Activated naive CD4-positive, alpha-beta T cell (primary cell): ENCODE measurements at places on chromosomes 11 and 22.

- no peak for DNase-seq
These were observed 434 bp downstream of the XPNPEP3 start for GRCh38 chr22:40857309-40857855.

DNA sequence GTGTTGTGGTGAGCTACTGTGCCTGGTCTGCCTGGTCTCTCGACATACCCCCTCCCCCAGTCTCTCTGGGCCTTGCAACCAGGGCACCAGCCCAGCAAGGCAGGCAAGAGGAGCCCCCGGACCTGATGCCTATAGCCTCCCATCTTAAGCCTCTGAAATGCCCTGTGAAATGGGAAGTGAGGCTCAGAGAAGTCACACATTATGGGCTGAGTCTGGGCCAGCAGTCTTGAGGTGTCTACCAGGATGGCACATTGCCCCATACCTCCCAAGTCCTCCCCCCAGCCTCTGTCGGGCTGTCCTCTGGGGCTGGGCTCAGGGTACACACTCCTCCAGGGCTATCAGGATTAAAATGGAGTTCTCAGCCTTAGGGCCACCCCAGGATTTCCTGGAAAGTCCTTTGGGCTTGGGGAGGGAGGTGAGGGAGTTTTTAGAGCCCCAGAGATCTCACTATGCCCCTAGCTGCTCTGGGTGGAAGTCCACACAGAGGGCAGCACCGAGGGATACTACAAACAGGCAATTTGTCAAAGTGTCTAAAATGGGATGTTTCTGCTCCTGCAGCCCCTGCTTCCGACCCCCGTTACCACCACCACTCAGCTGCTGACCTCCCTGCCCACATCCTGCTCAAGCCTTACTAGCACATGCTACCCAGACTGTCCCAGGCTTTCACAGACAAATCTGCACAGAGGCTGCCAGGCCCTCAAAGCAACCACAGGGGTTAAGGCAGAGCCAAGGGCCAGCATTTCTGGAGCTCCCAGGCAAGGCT is 3.1 kb upstream of the SH3BP1 start:
- no peak for DNase-seq

- no peak for DNase-seq
These were observed 101.1 kb upstream of the SPON1 start for GRCh38 chr11:13861411-13861810.

DNA sequence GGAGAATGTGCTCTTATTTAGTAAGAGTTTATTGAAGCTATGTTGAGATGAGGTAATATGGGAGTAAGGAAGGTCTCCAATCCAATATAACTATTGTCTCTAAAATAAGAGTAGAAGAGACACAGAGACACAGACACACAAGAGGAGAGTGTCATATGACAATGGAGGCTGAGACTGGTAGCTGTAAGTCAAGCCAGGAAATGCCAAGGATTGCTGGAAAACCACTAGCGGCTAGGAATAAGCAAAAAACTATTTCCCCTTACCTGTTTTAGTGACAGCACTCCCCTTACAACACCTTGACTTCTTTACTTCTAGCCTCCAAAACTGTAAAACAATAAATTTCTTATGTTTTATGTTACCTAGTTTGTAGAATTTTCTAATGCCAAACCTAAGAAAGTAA is 1652.8 kb downstream of the LRRC4C start:
- no peak for DNase-seq

DNA sequence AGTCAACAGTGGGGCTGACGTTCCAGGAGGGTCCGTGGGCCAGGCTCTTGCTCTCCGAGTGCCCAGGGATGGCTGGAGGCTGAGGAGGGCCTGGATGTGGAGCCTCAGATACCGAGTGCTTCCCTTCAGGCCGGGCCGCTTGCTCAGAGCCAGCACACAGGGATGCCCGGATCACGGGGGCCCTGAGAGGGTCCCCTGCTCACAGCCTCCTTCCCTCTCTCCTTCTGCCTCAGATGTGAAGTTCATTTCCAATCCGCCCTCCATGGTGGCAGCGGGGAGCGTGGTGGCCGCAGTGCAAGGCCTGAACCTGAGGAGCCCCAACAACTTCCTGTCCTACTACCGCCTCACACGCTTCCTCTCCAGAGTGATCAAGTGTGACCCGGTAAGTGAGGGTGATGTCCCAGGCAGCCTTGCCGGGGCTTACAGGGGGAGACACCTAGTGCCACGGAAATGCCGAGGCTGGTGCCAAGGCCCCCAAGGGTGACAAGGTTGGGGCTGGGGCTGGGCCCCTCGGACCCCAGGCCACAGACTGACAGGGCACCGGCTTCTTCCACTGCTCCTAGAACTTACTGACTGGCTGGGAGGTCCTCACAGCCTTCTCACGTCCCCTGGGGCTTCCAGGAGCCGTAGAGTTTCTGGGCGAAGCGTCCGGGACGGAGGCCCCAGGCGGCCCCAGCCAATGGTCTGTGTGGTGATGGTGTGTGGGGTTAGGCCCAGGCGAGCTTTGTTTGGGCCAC is 7.0 kb downstream of the CCND1 start:
- DNase-seq: no peak

GRCh38 chr11:34488855-34489557 is 24.6 kb downstream of the ELF5 start:
- no peak for DNase-seq

GRCh38 chr11:59833602-59834001 is 11.7 kb downstream of the CBLIF start:
- no peak for DNase-seq

GRCh38 chr11:94150704-94151685 is 22.4 kb downstream of the PANX1 start:
- DNase-seq: no peak

DNA sequence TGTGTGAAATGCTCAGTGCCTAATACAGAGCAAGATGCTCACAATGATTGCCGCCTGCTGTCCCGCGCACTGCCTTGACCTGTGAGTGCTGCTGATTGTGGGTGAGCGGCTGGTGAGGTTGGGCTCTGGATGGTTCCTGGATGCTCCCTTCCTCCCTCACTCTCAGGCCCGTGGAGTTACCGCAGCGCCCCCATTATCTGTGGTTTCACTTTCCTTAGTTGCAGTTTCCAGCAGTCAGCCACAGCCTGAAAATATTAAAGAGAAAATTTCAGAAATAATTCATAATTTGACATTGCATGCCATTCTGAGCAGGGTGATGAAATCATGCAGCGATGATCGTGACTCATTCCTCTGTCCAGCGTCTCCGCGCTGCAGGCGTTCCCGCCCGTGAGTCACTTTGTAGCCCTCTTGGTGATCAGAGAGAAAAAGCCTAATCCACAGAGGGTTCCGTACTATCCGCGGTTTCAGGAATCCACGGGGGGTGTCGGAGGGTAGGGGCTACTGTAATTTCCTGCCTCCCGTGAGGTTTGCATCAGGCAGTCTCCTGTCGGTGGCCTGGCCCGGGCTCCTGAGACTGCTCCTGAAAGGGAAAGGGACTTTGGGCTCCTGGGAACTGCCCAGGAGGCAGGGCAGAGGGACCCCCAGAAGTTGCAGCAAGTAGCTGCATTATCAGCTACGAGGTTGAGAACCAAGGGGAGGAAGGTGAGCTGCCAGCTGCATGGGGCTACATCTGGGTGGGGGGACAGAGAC is 10.6 kb downstream of the RPL3 start:
- DNase-seq: no peak

GRCh38 chr11:2103668-2104523 is 35.3 kb downstream of the IGF2 start:
- no peak for DNase-seq

DNA sequence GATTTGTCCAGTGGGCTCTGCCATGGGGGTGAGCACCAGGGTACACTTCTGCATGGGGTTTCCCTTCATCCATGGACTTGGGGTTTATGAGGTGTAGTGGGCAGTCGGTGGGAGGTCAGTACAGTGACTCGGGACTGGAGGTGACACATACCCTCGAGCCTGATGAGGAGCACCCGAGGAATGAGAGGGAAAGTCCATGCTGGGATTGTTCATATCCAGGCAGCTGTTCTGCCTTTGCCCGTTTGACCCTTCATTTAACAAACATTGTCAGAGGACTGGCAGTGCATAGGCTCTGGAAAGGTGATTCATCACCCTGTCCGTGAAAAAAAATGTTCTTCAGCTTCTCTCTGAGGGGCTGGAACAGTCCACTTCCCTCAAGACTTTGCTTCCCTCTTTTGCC is 2.7 kb downstream of the NAV2 start:
- no peak for DNase-seq

DNA sequence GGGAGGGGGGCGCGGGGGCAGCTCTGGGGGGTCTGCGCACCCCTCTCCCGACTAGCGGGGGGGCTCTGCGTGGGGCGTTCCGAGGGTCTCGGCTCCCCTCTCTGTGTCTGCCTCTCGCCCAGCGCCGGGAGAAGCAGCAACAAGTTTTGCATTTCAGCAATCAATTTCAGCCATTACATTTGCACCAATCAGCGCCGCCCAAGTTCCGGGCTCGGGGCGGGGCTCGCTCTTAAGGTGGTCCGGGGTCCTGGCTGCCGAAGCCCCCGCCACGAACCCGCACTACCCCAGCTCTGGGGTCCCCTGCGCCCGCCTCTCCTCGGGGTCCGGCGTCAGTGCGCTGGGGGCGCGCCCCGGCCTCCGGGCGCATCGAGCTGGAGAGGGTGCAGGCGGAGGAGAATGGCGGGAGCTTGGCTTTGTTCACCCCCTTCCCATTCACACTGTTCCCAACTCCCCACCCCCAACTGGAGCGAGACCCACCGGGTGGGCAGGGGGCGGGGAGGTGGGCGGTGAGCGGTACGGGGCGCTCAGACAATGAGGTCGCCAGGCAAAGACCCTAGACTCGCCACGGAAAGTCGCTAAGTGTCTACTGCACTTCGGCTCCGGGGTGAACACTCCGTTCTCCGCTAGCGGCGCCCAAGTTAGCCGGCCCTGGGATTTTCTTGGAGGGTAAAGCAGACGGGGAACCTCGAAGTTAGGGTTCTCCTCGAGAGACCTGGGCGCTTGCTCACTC is at the start of gene MN1:
TSS of gene MN1 (minus strand) at position 141 of the 730 bp plus-strand sequence. CDS start 1,213 bp downstream, outside the sequence.
- peak; percentile 11 for DNase-seq

DNA sequence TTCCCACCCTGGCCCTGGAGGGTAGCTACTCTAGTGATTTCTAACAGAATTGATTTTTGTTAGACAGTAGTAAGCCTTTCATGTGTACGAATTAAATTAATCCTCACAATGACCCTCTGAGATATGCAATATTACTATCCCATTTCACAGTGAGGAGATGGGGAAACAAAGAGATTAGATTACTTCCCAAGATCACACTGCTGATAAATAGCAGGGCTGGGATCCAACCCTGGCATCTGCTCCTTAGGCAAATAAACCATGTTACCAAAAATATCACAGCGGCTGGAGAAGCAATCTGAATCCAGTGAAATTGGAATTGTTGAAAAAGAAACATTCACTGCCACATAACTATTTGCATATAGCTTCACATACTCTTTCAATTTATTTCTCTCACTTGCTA is 12.8 kb upstream of the CAVIN3 start:
- DNase-seq: no peak

DNA sequence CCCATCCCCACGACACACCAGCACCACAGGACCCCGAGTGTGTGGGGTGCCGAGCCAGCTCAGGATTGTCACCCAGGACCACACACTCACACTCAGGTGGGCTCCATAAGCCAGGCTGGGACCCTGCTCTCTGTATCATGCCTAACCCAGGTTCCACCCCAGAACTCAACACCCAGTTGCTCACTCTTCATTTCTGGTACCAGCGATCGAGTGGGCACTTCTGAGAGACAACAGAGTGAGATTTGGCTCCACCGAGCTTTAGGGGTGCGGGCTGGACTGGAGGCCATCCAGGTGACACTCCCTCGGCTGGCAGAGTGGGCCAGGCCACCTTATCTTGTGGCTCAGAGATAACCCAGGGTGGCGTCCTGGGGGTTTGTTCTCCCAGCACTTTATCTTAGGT is 1323.8 kb downstream of the BRD1 start:
- DNase-seq: no peak

- DNase-seq: no peak
These were observed 89.5 kb downstream of the TRMU start for GRCh38 chr22:46425016-46425415.

DNA sequence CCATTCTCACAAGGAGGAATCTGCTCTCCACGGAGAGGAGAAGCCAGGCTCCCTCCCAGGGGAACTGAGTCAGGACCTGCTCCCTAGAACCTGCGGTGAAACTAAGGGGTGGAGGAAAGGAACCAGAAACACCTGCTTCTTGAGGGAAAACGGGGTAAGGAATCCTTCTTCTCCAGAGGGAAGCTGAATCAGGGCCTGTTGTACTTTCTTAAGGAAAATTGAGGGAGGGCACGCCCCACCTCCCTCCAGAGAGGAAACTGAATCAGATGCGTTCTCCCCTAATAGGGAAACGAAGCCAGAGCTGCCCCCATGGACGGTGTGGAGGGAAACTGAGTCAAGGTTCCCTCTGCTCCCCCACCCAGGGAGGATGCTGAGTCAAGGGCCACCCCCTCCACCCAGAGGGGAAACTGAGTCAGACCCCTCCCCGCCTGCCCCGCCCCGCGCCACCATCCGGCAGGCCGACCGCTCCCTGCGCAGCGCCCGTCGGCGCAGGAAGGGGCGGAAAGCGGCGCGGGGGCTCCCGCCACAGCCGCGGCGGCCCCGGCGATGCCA is 393 bp downstream of the RELA start:
- DNase-seq: no peak

- DNase-seq: no peak
These were observed 612 bp downstream of the GTSE1 start for GRCh38 chr22:46297151-46297812.

GRCh38 chr11:121321614-121322243 is 29.2 kb downstream of the SC5D start:
- DNase-seq: no peak
